Psoas muscle (tissue), 8 donors: ENCODE measurements at places on chromosomes 12 and 14. TPM values are rescaled to one million over a fixed set of nuclear protein-coding genes. Genes with fewer than 3 reads are reported as not detected.
A peak's percentile ranks its signal among the peaks of the same experiment; 100 is the strongest.

- DNase-seq, result peak; percentile 53
- H3K27me3 ChIP-seq, result no peaks in the 10 kb centered on the region
- H3K27ac ChIP-seq, result peak overlapping the region; percentile 43
- H3K4me1 ChIP-seq, result peaks cover 19% of the 10 kb centered on the region
Observed at GRCh38 chr12:55931317-55931779, 386 bp downstream of the DGKA start.

DNA sequence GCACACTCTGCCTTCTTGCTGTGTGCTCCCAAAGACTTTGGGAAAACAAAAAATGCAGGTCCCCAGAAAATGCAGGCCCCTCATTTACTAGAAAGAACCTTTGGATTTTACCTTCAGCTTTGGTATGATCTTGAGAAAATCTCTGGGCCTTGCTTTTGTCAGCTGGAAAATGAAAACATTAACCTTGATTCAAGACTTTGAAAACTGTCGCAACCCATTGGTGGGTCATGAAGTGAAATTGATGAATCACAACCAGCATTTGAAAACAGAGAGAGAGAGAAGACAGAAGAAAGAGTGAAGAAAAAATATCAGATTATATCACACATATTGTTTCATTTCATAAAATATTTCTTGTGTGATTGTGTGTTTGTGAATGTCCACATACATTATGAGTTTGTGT, 322.5 kb downstream of the ZFP36L1 start:
- H3K27me3 ChIP-seq, result no peaks in the 10 kb centered on the region
- DNase-seq, result no peak
- H3K4me3 ChIP-seq, result no peak overlapping the region
- no peaks in the 10 kb centered on the region for H3K36me3 ChIP-seq
- H3K4me1 ChIP-seq, result peaks cover 10% of the 10 kb centered on the region

- peaks cover 5% of the 10 kb centered on the region for H3K4me1 ChIP-seq
- H3K4me3 ChIP-seq, result no peak overlapping the region
- no peak for DNase-seq
- H3K36me3 ChIP-seq, result no peaks in the 10 kb centered on the region
- H3K27me3 ChIP-seq, result peaks cover 16% of the 10 kb centered on the region
Observed at GRCh38 chr14:105026802-105027563, 6.1 kb upstream of the CDCA4 start.

GRCh38 chr14:53570411-53571387, 385.9 kb downstream of the BMP4 start:
- no peak overlapping the region for H3K4me3 ChIP-seq
- H3K4me1 ChIP-seq, result no peaks in the 10 kb centered on the region
- no peak for DNase-seq
- no peak overlapping the region for H3K27ac ChIP-seq

GRCh38 chr12:30806989-30807694, 52.4 kb upstream of the CAPRIN2 start:
- no peaks in the 10 kb centered on the region for H3K4me1 ChIP-seq
- H3K27me3 ChIP-seq, result no peaks in the 10 kb centered on the region
- no peaks in the 10 kb centered on the region for H3K36me3 ChIP-seq
- no peak for DNase-seq
- no peak overlapping the region for H3K27ac ChIP-seq

DNA sequence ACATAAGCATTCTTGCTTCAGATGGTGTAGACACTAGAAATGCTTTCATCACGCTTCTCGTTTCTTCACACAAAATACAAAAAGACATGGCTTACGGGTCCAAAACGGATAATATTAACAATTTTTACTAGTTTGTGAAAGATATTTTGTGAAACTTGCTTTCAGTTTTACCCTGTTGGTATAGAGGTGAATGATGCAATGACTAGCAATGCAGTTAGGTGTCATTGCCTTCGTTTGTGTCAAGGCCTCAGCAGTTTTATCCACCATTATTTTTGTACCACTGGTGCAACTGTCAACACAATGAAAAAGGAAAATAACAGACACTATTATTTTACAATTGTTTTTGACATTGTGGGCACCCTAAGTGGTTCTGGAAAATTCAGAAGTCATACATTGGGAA, 323.0 kb downstream of the FLRT2 start:
- H3K4me1 ChIP-seq, result no peaks in the 10 kb centered on the region
- H3K27ac ChIP-seq, result no peak overlapping the region
- H3K4me3 ChIP-seq, result no peak overlapping the region
- DNase-seq, result no peak
- H3K36me3 ChIP-seq, result no peaks in the 10 kb centered on the region
- H3K27me3 ChIP-seq, result no peaks in the 10 kb centered on the region

DNA sequence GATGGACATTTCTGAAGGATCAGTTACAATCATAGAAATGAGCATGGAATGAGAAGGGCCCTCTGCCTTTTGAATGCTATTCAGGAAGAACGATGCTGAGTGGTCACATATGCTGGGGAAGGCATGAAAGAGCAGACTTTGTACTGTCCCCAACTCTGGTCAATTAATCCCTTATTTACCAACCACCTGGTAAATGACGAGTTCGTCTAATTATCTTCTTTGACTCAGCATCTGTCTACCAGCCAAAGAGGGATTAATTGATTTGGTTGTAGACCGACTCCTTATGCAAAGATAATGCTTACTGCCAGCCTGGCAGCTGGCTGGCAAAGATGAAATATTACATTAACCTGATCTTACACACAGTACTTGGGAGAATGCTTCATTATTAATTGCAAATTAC, 152.2 kb downstream of the CHST11 start:
- H3K27ac ChIP-seq, result no peak overlapping the region
- no peaks in the 10 kb centered on the region for H3K27me3 ChIP-seq
- DNase-seq, result no peak
- H3K4me3 ChIP-seq, result no peak overlapping the region
- peaks cover 6% of the 10 kb centered on the region for H3K4me1 ChIP-seq

GRCh38 chr12:27549801-27550652, 26.0 kb downstream of the PPFIBP1 start:
- H3K4me3 ChIP-seq, result peak overlapping the region; percentile 44
- H3K4me1 ChIP-seq, result peaks cover 85% of the 10 kb centered on the region
- peak overlapping the region; percentile 76 for H3K27ac ChIP-seq
- no peaks in the 10 kb centered on the region for H3K27me3 ChIP-seq
- DNase-seq, result peak; percentile 83

DNA sequence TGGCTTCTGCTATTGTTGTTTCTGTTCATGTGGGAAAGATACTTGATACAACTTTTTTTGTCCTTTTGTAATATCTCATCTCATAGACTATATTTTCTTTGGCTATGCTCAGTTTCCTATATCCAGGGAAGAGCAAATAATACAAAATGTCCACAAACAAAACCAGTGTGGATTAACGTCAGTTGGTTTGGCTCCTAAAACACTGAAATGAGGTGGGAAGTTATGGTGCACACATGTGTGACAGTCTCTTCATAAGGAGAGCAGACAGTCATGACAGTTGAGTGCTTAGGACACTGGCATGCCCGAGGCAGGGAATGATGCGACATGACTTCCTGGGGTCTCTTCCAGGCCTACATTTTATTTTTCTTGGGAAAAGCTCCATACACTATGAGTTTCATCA, 27.5 kb downstream of the RHOJ start:
- DNase-seq, result no peak
- H3K36me3 ChIP-seq, result no peaks in the 10 kb centered on the region
- no peaks in the 10 kb centered on the region for H3K4me1 ChIP-seq
- no peaks in the 10 kb centered on the region for H3K27me3 ChIP-seq

DNA sequence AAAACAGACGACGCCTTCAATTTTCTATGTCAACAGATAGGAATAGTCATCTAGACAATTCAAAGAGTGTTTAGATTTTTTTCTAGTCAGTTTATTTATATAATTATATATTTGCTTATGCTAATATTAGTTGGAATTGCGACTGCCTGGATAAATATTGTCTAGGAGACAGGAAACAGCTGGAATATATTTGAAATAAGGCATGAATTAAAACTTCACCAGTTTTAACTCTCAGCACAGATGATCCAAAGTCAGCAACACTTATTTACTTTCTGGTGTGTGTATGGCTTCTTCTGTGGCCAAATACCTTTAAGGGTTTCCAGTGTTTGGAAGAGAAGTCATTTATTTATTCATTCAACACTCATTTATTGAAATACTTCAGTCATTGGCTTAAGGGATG, 1215.4 kb upstream of the USP15 start:
- no peak overlapping the region for H3K4me3 ChIP-seq
- H3K36me3 ChIP-seq, result no peaks in the 10 kb centered on the region

DNA sequence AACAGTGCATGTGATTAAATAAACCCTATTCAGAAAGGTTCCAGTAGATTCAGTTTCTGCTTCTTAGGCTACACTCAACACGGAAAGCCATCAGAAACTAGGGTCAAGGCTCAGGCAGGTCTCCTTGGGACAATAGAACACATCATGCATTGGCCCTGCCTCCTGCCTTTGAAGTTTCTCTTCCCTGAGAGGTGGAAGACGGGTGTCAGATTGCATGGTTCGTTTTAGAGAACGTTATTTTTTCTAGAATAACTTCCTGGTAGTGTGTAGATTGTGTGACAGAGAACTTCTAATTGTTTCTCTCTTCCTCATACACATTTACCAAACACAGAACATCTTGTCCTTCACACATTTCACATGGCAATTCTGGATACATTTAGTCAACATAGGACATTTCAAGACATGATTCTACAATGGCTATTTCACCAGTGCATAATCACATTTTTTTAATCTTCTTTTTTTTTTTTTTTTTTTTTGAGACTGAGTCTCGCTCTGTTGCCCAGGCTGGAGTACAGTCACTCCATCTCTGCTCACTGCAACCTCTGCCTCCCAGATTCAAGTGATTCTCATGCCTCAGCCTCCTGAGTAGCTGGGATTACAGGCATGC, 106.6 kb upstream of the AMN1 start:
- no peaks in the 10 kb centered on the region for H3K36me3 ChIP-seq
- no peaks in the 10 kb centered on the region for H3K4me1 ChIP-seq
- no peak for DNase-seq
- H3K27ac ChIP-seq, result no peak overlapping the region
- H3K4me3 ChIP-seq, result no peak overlapping the region
- H3K27me3 ChIP-seq, result no peaks in the 10 kb centered on the region

GRCh38 chr12:118446247-118446646, 69.9 kb downstream of the SUDS3 start:
- H3K4me1 ChIP-seq, result no peaks in the 10 kb centered on the region
- H3K27ac ChIP-seq, result no peak overlapping the region
- no peak for DNase-seq
- no peaks in the 10 kb centered on the region for H3K27me3 ChIP-seq

DNA sequence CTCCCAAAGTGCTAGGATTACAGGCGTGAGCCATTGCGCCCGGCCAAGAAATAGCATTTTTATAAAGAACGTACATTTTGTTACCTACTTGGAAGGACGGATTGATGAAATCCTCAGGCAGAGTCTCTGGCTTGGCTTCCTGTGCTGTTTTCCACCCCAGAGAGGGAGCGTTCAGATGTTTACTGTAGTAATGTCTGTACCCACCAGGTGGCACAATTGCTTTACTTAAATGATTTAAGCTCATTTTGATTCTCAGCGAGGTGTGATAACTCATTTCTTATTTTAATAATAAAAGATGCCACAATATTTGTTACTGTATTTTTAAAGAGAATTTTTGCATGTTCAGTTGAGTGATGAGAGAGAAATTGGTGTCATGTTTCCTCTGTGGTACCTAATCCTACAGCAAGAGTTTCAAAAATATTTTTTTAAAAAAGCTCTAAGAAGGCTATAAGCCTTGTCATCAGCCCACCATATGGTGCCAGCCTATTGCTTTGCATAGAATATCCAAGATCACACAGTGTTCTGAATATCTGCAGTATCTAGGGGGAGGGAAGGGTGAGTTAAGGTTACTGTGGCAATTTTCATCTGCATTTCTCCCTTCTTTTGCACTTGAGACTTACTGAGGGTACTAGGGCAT, 82.6 kb upstream of the TRAF3 start:
- H3K27me3 ChIP-seq, result no peaks in the 10 kb centered on the region
- no peak overlapping the region for H3K4me3 ChIP-seq
- no peaks in the 10 kb centered on the region for H3K36me3 ChIP-seq

GRCh38 chr12:124529565-124530276, 37.7 kb downstream of the NCOR2 start:
- no peaks in the 10 kb centered on the region for H3K27me3 ChIP-seq
- H3K27ac ChIP-seq, result no peak overlapping the region
- peaks cover 31% of the 10 kb centered on the region for H3K4me1 ChIP-seq
- H3K4me3 ChIP-seq, result no peak overlapping the region

DNA sequence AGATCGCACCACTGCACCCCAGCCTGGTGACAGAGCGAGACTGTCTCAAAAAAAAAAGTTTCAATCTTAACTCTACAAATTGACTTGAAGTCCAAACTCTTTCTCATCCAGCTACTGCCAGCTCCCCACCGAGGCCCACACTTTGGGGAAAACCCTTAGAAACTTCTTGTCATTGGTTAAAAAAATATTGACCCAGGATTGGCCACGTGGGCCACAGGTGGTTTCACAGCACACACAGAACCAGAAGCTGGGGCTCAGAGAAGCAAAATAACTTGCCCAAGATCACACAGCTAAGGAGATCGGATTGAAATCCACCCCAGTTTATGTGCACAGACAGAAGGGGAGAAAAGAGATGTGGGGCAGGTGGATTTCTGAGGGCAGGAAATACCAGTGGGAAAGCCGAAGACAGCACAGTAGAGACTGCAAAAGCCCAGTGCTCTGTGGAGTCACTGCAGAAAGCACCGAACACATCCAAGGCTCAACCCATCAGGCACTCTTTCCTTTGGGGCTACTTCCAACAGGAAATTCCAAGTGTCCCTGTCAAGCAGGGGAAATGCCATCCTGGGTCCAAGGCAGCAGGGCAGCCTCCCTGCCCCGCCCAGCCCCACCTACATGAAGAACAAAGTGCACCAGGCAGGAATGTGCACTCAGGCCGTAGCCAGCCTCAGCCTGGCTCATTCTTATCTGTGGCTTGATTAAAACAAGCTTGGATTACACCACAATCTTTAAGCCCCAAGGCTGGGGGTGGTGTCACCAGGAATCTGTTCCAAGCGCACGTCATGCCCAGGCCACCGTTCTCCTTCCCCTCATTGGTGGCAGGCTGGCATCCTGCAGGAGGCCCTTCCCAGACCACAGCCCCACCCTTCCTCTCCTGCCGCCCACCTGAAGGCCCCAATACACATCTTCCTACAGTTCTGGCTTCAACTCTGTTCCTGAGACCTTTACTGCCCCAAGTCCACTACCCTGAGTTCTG, 72.5 kb downstream of the ITPK1 start:
- DNase-seq, result peak; percentile 53
- no peak overlapping the region for H3K27ac ChIP-seq
- no peak overlapping the region for H3K4me3 ChIP-seq
- no peaks in the 10 kb centered on the region for H3K36me3 ChIP-seq

The BDKRB1 gene
- total RNA-seq, result 0.75 TPM

The IL26 gene
- total RNA-seq, result not detected

The C3AR1 gene
- 3.7 TPM for total RNA-seq

The C14orf119 gene
- 28.8 TPM for total RNA-seq

The LRRC10 gene
- not detected for total RNA-seq

The PNN gene
- total RNA-seq, result 28.4 TPM

The DPPA3 gene
- not detected for total RNA-seq

The LRCOL1 gene
- 0.32 TPM for total RNA-seq

The PHLDA1 gene
- 3.5 TPM for total RNA-seq
